ENCODE measurements at places on chromosomes 5 and 9.

GRCh38 chr9:33472881-33473615 lies 676 bp downstream of the NOL6 start:
- no peak for DNase-seq

DNA sequence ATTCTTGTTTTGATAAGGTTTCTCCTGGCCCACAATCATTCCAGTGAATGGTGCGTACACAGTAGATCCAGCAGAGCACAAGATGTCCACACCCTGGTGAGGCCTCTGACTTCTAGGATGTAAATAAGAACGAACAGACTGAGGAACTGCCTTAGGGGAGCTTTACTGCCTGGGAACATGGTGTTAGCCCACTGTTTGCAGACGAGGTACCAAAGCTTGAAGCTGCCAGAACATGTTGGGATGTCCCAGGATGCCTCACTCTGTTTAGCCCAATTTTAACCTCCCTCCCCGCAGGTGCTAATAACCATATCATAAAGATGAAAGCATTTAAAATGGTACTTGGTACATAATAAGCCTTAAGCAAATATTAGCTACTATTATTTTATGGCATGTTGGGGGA lies 3.5 kb downstream of the LECT2 start:
- no peak for DNase-seq

DNA sequence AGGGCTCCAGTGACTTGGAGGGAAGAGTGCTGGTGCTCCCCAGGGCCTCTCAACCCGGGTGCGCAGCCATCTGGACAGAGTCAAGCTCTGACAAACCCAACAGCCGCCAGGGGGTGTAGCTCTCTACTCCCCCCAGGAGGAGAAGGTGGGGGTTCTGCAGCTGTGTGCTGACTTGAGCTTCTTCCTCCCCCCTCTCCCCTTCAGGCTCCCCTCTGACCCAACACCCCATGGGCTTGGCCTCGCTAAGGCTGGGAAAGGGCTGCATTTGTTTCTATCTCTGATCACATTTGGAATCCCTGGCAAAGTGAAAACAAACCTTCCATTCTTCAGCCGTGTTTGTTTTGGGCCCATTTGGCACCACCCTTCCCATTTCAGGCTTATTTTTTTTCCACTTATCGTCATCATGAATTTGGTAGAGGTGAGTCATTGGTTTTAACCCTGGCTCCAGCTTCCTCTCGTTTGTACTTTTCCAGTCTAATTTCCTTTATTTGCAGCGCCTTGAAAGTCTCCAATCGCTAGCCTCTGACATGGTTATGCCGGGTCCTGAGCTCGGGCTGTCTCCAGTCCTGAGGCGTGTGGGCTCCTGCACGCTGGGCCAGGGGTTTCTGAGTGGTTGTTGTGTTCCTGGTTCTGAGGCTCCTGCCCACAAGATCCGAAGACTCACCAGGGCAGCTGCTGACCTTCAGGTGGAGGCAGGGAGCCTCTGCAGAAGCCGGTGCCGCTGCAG lies 36.1 kb downstream of the DAP start:
- no peak for DNase-seq

DNA sequence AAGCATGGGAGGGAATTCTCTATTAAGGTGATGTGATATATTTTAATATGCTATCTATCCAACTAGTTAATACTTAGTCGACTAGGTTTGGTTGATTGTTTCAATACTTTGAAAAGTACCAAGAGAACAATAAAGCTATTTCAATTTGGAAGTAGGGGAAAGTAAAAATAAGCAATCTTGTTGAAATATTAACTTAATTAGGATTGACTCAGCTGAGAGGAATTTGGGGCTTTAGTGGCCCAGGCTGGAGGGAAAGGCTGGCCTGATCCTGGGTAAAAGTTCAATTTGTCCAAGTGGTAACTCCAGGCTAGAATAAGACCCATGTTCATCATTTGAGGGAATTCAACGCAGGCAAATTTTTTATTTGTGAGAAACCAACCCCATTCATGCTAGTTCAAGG lies 48.6 kb downstream of the NMUR2 start:
- DNase-seq = no peak

- DNase-seq = no peak
These were observed 157.8 kb downstream of the RGS3 start for GRCh38 chr9:113621309-113621791.

GRCh38 chr5:173247510-173247909 lies 12.5 kb upstream of the NKX2-5 start:
- no peak for DNase-seq

- no peak for DNase-seq
These were observed 409.4 kb upstream of the PTGER4 start for GRCh38 chr5:40270274-40270845.

GRCh38 chr9:38418366-38418765 lies 5.9 kb downstream of the IGFBPL1 start:
- no peak for DNase-seq

GRCh38 chr5:169789417-169789940 lies 152.4 kb downstream of the DOCK2 start:
- no peak for DNase-seq

Data from T-helper 22 cell (primary cell).